NCI-H2081 (cell line): ENCODE measurements at places on chromosomes 2 and 18.

DNA sequence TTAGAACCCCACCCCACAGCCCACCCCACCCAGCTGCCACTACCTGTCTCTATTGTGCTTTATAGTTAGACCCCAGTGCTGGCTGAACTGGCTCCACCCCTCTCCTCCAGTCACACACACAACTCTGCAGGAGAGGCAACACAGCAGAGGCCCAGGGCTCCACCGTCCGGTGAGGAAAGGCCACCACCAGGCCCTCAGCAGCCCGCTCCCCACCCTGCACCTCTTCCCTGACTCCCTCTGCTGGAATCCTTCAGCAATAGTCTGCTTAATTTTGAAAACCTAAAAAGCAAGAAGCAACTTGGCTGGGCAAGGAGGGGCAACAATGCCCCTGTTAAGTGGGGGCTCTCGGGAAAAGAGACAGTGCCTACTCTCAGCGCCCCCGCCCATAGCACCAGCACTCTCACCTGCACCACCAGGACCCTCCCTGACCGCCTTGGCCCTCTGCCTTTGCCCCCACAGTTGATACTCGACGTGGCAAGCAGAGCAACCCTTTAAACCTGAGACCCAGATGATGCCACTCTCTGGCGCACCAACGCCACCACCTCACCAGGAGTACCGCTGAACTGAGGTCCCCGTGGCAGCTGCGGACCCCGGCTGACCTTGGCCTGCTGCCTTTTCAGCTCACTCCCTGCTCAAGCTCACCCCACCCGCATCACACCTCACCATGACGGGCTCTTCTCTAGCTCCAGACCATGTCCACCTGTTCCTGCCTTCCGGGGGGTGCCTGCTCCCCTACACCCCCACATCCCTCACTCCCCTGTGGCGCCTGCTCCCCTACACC, 45.7 kb downstream of the NDUFA10 start:
- no peak for DNase-seq

DNA sequence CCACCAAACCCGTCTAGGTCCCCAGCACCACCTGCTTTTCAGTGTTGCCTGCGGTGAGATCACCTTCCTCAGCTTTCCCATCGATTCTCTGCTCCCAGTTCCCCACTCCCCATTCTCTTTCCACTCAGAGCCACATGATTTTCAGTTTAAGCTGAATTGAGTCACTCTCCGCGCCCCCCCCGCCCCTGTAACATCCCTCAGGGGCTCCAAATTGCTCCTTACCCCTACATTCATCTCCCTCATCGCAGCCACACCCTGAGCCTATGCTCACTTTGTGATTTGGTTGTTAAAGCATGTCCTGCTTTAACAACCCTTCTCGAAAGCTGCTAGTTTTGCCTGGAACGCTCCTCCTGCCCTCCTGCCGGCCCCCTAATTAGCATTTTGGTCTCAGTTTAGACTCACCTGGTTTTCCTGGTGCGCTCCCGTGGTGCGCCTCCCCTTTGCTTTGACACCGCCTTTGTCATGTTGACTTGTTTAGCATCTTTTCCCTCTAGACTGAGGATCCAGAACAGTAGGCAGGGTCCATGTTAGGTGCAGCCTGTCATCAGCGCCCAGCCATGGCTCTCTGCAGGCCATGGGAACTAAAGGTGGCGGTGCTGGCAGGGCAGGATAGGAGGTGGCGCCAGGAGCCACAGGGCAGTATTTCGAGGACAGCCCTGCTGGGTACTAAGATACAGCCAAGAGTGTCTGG, 60.8 kb downstream of the ST3GAL5 start:
- no peak for DNase-seq

DNA sequence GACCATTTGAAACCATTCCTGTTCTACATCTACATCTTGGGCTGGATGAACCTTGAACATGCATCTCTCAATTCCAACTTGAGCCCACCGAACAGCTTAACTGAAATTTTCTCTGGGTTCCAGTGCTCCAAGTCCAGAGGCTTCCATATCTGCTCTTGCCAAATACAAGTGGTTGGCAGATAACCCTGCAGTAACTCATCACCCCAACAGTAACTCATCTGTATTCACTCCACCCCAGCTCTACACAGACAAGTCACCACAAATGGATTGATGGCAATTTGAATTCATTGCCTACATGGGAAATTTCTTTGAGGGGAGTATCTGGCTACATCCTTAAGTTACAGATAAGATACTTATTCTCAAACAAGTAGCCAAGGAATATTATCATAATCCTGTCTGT, 502.4 kb upstream of the TNP1 start:
- DNase-seq: no peak

DNA sequence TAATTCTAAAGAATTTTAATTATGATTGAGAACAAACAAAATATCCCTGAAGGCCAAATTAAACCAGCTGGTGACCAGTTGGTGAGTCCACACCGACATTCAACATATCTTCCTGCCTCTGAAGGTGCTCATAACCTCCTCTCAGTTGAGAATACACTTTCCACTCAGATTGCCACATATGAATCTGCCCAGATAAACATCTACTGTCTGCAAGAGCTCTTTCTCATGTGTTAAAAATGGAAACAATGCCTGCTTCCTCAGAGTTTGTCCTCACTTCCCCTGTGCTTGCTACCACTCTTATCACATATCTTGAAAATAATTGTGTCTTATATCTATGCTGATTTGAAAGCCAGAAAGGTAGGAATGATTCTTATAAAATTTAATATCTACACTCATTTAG, 177.7 kb upstream of the GULP1 start:
- DNase-seq: no peak

DNA sequence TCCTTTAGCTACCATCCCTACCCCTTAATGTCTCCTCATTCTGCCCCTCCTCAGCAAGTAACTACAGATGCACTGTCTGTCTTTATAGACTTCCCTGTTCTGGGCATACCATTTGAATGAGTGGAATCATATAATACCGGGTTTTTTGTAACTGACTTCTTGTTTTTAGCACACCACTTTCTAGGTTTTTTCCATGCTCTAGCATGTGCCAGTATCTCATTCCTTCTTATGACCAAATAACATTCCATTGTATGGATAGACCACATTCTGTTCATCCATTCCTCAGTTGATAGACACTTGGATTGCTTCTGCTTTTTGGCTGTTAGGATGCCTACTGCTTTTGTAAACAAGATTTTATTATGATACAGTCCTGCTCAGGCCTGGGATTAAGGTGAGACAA, 154.7 kb downstream of the TSN start:
- DNase-seq: no peak

- DNase-seq: no peak
These were observed 85.6 kb downstream of the DDX1 start for GRCh38 chr2:15677141-15677843.

DNA sequence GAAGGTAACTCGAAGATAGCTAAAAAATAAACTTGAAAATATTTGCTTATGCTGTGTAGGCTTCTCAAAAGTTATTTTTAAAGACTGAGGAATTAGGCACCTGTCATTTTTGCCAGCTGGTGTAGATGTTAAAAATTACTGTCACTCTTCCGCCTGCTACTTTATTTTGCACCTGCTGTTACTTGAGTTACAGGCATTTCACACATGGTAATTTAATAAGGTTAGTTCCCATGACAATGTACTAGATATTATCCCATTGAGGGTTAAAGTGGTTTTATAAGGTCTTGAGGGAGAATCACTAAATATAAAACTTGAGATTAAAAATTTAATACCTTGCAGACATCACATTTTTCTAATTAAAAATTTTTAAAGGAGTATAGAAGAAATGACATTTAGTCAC, 26.6 kb downstream of the MYL1 start:
- no peak for DNase-seq

GRCh38 chr2:239862613-239863012, 162.5 kb downstream of the NDUFA10 start:
- DNase-seq: no peak
